ENCODE measurements at places on chromosomes 12 and 14.
A peak's percentile ranks its signal among the peaks of the same experiment; 100 is the strongest.

GRCh38 chr12:52121824-52122539 lies 42.5 kb downstream of the SMIM41 start:
- peak; percentile 67 for DNase-seq

- no peak for DNase-seq
Observed at GRCh38 chr14:90275820-90276219, 19.5 kb downstream of the PSMC1 start.

GRCh38 chr14:70425354-70425753 lies 8.5 kb upstream of the SYNJ2BP start:
- no peak for DNase-seq

GRCh38 chr12:4281173-4281654 lies 7.7 kb downstream of the CCND2 start:
- DNase-seq, result no peak

DNA sequence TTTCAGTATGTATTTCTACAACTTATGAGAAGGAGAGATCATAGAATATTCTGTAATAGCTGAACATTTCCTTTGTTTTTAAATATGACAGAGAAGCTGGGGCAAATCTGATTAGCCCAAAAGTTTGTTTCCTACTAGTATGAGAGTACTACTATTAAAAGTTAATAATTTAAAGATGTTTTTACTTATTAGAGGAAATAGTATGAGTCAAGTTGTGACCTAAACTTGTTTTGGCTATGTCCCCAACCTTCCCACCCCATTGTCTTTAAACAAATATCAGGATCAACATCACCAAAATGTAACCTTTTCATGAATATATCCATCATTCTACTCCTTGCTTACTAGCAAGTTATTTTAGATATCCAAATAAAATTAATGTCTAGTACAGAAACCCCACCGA lies 10.5 kb downstream of the GNPNAT1 start:
- no peak for DNase-seq

- DNase-seq, result no peak
Observed at GRCh38 chr12:75568801-75569200, 57.4 kb upstream of the KRR1 start.

- DNase-seq, result no peak
Observed at GRCh38 chr14:91341334-91341733, 76.3 kb downstream of the CCDC88C start.

All from SK-N-DZ (cell line).